NCI-H187 (cell line): ENCODE measurements at places on chromosomes 12 and 14.

DNA sequence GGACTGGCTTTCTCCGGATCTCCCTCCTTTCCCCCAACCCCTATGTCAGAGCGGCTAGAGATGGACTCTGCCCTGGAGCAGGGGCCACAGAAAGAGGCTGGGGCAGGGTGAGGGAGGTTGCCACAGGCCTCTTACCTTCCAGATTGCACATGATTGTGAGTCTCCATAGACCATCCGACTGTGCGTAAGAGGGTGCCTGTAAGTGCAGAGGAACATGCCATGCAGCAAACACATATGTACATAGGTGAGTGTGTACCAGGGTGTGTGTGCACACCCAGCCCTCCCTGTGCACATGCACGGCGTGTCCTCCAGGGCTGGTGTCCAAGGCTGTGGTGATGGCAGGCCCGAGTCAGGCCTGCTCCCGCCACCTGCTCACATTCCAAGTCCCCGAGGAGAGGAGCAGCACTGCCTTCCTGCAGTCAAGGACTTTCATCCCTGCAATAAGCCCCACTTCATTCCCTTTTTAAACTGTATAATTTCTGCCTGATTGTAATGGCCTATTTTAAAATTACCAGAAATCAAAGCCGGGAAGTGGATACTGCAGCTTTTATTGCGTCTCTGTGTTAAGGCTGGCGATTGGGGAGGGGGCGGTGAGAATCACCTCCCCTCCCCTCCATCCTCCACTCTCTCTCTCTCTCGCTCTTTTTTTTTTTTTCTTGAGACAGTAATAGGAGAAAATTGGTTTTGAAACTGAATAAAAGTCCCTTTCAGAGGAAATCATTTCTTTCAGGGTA lies 28.5 kb downstream of the FAM222A start:
- no peak for DNase-seq

DNA sequence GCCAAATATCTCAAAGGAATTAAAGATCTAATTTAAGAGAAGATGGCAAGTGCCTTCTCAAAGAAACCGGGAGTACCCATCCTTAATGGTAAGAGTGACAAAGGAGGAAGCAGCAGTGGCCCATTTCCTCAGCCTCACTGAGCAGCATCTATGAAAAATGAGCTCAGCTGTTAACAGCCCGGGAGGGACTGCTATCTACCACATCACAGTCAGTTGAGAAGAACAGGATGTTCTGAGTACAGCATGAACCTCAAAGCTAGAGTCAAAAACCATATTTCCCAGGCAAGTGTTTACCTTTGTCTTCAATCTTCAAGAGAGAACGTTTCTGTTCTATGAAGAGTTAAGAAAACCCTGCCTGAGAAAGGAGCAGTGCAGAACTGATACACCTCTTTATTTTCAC lies 115.0 kb downstream of the BTG1 start:
- DNase-seq = no peak

- DNase-seq = no peak
These were observed 19.7 kb downstream of the PTPN21 start for GRCh38 chr14:88535149-88535548.

DNA sequence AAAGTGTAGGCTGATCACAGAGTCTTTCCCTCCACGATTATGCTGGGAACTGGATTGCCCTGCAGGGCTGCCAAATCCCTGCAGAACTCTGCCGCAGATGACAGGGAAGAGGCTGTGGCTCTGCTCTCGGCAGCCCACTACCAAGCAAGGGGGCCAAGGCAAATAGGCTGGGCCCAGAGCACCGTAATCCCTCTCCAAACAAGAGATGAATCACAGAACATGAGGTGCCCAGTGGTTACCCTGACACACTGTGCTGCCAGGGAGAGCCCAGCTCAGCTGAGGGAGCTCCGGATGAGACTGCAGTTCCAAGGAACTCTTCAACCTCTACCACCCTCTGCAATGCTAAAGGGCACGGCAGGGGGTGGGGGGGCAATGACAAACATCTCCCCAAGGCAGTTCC lies 33.9 kb downstream of the STON2 start:
- no peak for DNase-seq

- peak; percentile 70 for DNase-seq
These were observed 5.9 kb upstream of the GDF11 start for GRCh38 chr12:55736780-55737580.

- DNase-seq = no peak
These were observed 66.5 kb downstream of the PPP2R5C start for GRCh38 chr14:101828046-101828445.

- no peak for DNase-seq
These were observed 7.8 kb downstream of the LHX5 start for GRCh38 chr12:113463746-113464451.

GRCh38 chr14:103550451-103551337 lies 11.8 kb downstream of the BAG5 start:
- DNase-seq = no peak

- DNase-seq = no peak
These were observed 94.9 kb downstream of the BCAT1 start for GRCh38 chr12:24854017-24854416.

DNA sequence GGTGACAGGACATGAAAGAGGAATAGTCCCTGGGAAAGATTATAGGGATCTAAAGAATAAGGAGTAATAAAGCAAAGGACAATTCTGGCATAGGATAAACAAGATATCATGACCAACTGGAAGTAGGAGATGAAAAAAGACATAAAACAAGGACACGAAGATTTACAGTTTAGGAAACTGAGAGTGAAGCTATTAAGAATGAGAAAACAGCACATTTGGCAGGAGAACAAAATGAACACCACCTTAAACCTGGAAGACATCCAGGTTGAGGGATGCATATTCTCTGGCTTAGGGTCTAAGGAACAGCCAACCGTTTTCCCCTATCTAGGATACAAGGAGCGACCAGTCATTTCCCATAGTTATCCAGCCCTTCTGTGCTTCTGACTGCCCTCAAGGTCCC lies 1.9 kb downstream of the TRIP11 start:
- no peak for DNase-seq

DNA sequence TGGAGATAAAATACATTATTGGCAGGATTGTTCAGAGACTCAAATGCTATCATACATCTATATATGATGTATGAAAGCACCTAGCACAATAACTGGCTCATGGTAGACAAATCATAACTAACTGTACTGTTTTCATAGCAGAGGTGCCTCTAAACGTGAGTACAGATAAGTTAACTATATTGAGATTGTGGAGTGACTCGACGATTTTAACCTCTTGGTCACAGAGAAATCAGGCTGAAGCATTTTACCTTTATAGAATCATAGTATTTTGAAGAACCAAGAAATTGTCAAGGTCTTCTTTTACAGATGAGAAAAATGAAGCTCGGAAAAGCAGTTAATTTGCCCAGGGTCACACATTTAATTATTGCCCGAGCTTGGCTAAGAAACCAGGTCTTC lies 666 bp upstream of the DERA start:
- no peak for DNase-seq

DNA sequence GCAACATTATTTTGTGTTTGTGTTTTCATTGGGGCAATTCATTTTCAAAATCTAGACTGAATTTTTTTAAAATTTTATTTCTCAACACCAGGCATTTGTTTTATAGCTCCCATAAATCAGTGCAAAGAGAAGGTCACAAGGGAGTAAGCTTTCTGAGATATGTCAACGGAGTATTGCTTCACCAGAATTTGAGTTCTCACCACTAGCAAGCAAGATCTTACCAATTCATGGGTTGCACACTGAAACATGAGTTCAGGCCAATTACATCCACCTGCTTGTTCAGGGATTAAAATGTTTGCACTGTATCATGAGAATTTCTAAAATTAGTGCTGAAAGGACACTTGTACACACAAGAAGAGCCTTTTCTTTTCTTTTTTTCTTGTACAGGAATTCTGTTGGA lies 121.9 kb downstream of the CAND1 start:
- DNase-seq = no peak
